GM18507 (cell line): ENCODE measurements at places on chromosomes 5 and 9.

DNA sequence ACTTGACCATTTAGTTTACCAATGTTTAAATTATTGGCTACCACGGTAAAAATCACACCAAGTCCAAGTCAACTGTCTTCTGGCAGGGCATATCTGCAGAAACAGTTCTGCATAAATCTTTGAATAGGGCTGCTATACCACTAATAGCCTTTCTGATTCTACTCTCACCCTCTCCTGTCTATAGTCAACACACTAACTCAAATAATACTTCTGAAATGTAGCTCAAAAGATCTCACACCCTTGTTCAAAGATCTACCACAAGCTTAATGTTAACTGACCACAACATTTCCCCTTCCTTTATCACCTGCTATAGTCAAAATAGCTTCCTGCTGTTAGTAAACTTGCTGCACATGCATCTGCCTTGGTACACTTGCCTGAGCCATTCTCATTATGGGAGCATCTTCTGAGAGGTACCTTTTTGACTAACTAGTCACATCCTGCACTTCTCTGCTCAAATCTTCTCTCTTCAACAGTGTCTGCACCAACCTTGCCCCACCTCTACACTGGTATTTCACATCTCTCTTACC lies 319.4 kb downstream of the CDH10 start:
- DNase-seq = no peak

- no peak for DNase-seq
These were observed 191.4 kb downstream of the MAN2A1 start for GRCh38 chr5:109880907-109881685.

- DNase-seq = no peak
These were observed 76.8 kb upstream of the RANBP3L start for GRCh38 chr5:36378551-36378950.

- no peak for DNase-seq
These were observed 55.7 kb upstream of the COL15A1 start for GRCh38 chr9:98887918-98888510.

GRCh38 chr9:127910613-127911205 lies 6.1 kb downstream of the ST6GALNAC4 start:
- DNase-seq = no peak

DNA sequence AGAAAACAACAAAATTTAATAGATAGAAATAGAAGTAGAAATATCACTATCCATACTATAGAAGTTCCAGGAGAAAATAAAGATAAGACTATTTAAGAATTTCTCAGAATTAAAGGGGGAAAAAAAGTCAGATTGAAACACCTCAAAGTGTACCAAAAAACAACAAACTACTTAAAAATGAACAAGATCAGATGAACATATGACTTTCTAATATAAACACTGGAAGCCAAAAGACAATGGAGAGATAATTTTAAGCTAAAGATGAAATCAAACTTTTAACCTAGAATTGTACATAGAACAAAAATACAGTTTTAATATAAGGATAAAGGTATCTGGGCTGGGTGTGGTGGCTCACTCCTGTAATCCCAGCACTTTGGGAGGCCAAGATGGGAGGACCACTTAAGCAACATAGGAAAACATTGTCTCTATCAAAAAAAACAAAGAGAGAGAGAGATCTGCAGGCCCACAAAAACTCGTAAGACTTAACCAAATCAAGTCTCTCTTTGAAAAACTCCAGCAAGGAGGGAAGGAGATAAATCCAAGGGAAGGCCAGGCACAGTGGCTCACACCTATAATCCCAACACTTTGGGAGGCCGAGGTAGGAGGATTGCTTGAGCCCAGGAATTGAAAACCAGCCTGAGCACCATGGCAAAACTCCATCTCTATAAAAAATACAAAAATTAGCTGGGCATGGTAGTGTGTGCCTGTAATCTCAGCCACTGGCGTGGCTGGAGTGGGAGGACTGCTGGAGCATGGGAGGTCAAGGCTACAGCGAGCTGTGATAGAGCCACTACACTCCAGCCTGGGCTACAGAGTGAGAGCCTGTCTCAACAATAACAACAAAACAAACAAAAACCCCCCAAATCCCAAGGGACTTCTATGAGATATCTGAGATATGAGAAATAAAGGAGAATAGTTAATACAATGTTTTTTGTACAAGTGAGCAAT lies 32.4 kb downstream of the ABHD17B start:
- no peak for DNase-seq

DNA sequence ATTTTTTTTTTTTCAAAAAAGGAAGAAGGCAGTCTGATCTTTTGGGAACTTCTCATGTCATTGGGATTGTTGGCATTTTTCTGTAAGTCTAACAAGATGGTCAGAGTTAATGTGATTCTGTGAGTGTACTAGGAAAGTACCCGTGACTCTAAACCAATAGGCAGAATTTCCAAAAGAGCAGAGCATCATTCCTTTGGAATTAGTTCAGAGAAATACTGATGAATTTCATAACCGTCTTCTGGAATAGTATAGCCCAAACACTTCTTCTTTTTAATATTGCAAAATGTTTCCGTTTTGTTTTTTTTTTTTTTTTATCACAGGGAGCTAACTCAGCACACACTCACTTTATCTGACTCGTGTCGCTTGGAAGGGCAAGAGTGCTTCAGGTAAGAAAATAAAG lies 407.4 kb downstream of the DTWD2 start:
- no peak for DNase-seq

- DNase-seq = no peak
These were observed 4.3 kb downstream of the NHP2 start for GRCh38 chr5:178149199-178149932.

DNA sequence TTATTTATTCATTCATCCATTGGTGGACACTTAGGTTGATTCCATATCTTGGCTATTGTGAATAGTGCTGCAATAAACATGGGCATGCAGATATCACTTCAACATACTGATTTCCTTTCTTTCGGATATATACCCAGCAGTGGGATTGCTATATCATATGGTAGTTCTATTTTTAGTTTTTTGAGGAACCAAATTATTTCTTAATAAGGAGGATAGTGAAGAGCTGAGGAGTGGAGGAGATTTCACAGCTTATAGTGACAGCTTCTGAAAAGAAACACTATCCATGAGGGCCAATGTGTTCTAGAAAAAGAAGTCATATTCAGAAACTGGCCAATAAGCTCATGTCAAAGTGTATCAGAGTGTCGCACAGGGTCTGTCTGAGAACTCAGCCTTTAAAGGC lies 183.3 kb downstream of the SEC61B start:
- no peak for DNase-seq

- DNase-seq = no peak
These were observed 103.5 kb downstream of the GCNT1 start for GRCh38 chr9:76562511-76562911.

DNA sequence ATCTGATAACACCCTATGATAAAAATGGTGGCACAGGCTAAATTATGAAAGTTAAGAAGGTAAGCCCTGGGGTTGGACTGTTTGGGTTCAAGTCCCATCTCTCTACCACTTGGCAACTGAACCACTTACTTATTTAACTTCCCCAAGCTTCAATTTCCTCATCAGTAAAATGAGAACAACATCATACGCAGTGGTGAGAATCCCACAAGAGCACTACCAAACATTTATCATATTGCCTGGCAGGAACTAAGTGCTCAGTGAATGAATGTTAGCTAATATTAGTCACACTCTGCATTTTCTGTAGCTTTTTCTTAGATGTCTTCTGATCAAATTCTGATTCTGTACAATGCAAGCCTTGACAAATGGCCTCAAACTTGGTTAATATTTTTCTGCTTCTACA lies 306.7 kb downstream of the EBF1 start:
- DNase-seq = no peak

DNA sequence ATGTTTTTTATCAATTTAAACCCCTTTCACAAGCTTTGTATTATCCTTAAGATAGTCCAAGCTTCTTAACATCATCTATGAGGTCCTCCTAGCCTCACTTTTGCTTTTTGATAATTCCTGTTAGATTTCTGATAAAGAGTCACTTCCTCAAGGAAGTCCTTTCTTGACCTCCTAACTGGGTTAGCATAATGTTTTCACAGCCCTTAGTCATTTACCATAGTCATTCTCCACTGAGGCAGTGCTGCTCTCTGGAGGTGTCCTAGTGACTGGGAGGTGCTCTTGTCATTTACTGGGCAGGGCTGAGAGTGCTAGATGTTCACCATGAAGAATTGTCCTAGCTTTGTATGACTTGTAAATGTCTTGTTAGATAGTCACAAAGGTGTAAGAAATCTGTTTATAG lies 26.4 kb downstream of the TNPO1 start:
- DNase-seq = no peak

DNA sequence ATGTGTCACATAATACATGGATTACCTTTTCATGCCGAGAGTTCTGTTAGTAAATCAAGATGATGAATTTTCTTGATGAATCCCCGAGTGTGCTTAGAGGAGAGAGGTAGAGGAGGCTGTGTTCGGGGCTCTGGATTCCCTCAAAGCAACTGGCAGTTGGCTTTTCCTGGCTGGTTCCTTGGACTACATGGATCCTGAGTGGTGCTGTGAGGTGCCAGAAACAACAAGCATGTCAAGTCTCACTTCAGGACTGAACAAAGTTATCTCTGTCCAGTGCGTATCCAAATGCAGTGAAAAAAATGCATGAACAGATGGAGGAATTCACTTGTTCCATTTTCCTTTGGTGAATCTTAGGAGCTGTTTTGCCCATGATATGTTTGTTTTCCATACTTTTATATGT lies 231.7 kb downstream of the FBXL7 start:
- DNase-seq = no peak

DNA sequence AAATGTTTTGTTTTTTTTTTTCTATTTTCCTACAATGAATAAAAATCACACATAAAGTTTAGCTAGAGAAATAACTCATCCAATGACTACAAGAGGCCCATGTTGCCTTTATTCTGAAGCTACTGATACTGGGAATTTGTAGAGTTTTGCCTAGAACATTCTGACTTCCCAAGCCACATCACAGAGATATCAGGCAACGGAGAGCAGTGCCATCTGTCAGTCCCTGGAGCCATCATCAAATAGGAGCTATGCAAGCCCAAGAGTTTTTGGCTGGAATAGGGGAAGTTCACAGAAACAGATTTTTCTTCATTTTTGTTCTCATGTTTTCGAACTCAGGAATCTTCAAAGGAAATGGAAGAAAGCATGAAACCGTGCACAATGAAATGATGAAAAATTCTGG lies 896.6 kb downstream of the TLE1 start:
- DNase-seq = no peak

DNA sequence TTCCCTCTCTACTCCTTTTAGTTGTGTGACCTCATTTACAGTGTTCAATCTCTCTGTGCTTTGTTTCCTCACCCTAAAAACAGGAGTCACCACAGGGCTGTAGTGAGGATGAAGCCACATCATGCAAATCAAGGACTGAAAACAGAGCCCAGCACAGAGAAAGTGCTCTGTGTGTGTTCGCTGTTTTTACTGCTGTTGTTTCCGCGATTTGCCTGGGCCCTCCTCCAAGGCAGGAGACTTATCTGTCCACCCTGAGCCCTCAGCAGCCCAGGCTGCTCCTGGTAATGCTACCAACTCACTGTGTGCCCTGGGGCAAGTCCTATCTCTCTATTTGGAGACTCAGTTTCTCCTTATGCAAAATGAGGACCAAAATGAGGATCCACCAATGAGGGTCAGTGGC lies 87.2 kb upstream of the NEURL1B start:
- DNase-seq = no peak

DNA sequence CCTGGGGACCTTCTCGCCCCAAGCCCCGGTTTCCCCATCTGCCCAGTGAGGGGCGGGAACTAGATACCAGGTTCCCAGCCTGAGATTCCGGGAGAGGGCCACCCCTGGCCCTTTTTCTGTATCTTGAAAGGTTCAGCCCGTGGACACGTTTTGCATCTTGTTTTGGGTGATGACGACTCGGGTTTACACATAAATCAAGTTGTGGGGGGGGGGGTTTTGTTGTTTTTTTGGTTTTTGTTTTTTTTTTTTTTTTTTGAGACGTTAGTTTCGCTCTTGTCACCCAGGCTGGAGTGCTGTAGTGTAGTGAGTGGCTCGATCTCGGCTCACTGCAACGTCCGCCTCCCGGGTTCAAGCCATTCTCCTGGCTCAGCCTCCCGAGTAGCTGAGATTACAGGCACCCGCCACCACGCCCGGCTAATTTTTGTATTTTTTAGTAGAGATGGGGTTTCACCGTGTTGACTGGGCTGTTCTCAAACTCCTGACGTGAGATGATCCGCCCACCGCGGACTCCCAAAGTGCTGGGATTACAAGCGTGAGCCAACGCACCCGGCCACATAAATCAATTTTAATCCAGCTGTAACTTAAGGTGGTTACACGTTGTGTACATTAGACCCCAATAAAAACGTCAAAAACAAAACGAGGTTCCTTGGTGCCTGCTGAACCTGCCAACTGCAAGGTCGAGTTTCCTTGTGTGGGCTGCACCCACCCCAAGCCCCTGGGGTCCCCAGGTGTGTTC lies 1.1 kb upstream of the BRD3 start:
- DNase-seq = no peak

- no peak for DNase-seq
These were observed 1.6 kb downstream of the CLPTM1L start for GRCh38 chr5:1343315-1343751.

DNA sequence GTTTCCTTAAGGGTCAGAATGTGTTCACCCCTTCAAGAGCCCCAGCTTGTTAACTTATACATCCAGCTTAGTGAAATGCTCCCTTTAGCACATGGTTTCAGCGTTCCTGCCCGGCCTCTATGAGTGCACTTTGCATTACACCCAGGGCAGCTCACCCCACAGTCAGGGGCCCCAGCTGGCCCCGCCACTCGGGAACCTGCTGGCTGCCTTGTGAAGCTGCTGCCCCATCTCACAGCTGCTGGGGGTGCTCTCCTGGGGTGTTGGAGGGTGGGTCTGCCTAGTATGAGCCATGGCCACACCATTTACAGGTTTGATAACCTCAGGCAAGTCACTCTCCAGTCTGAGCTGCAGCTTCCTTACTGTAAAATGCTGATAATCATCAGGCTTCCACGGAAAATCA lies 32.2 kb downstream of the HRH2 start:
- DNase-seq = no peak

DNA sequence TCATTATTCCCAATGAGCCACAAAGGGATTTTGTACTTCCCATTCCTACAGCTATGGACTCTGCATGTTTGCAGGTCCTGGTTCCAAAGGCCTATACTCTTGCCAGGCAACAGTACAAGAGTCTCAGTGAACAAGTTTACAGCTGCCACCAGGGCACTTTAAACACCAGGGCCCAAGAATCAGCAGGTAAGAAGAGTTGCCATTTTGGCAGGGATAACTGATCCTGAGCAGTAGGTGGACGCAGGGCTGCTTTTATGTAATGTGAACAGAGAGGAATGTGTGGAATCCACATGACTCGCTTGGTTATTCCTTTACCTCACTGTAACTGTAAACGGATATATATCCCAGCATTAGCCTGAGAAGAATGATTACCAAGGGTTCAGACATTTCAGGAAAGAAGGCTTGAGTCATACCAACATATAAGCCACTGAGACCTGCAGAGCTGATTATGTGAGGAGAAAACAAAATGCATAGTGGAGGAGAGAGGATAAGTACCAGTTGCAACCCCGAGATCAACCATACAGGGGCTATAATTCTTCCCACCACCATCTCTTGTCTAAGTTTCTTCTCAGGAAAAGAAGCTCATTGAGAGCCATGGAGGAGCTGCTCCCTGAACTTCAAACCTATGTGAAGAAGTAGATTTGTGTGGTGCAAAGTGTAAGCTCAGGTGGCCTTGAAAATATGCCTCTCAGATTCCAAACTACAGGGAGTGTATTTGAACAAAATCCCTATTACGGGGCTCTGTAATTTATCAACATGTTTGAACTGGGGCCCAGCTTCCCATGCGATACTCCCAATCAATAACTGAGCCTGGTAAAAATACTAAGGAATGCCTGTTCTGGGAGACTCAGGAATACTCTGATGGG lies 24.6 kb downstream of the RAPGEF6 start:
- no peak for DNase-seq
